Body of pancreas (tissue), 4 donors: ENCODE measurements at places on chromosomes 1 and 21.

GRCh38 chr21:40566486-40566885, 280.5 kb downstream of the DSCAM start:
- DNase-seq = no peak

- DNase-seq = no peak
Observed at GRCh38 chr1:150012611-150013010, 2.1 kb upstream of the OTUD7B start.

DNA sequence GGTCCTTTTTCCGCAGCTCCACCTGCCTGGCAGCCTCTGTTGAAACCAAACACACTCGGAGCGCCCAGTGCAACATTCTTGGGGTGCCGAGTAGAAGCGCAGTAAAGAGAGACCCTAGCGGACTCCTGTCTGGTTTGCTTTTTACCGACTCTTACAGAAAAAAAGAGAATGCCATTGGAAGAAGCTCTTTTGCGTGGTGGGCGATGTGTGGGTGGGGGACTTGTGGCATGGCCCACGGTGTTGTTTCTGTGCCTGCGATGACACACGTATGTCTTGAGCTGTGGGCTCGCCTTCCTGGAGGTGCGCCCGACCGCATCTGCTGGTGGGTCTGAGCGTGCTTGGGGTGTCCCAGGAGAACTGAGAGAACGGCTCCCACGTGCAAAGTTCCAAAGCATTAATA, 7.3 kb upstream of the BARHL2 start:
- no peak for DNase-seq

- DNase-seq = no peak
Observed at GRCh38 chr1:211378844-211379243, 52.2 kb downstream of the TRAF5 start.

DNA sequence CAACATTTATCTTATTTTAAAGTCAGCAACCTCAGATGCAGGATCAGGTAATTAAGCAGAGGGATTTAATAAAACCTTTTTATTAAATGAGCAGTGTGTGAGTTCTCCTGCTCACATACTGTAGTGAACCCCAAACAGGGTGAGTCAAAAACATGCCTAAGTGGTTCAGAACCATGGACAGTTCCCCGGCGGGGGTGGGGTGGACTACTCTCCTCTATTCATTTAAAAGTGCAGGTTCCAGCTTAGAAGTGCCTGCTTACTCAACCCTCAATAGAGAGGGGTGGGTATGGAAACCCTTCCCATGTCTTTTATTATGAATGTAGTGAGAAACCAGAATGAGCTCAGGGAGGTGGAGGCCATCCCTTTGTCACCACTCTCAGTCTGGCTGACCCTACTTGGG, 397.9 kb downstream of the HHAT start:
- peak; percentile 12 for DNase-seq

- no peak for DNase-seq
Observed at GRCh38 chr1:19057182-19057779, 100.8 kb upstream of the IFFO2 start.

DNA sequence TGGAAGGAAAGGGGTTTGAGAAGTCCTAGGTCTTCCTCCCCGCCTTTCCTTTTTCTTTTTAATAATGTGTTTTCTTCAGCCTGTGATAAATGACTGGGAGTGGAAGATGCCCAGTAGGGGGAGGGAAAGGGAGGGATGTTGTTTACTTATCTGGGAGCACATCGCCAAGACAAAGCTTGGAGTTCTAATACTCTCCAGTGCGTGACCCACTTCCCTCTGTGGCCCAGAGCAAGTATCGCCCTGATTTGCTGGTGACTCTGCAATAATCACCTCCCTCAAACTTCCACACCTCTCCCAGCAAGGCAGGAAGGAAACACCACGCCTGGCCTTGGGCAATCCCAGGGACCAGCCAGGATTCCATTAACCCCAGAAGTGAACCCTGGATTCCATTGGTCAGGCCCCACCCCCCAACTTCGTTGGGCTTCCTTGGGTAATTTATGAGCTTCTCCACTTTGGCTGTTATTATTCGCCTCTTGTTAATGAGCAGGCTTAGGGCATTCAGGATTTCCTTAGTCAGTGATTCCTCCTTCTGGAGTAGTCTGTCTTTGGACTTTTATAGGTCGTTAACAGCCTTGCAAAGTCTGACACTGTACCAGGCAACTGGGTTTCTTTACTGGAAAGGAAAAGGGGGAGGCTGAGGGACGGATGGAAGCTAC, 24.3 kb upstream of the GRHL3 start:
- no peak for DNase-seq

DNA sequence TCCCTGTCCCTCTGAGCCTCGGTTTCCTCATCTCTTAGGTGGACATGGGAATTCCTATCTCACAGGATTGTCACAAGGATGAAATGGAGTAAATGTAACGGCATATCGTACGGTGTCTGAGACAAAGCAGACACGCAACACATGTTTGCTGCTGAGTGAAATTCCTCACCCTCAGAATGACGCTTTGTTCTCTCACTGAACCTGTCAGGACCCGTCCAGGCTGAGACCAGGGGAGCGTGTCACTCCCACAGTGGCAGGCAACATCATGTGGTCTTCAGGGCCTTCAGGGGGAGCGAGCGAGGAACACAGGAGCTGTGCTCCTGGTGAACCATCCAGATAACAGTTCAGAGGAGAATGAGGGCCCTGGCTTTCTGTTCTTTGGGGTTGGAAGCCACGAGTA, 74.2 kb downstream of the TOMM20 start:
- no peak for DNase-seq

- no peak for DNase-seq
Observed at GRCh38 chr1:56489695-56490094, 89.7 kb downstream of the PLPP3 start.

DNA sequence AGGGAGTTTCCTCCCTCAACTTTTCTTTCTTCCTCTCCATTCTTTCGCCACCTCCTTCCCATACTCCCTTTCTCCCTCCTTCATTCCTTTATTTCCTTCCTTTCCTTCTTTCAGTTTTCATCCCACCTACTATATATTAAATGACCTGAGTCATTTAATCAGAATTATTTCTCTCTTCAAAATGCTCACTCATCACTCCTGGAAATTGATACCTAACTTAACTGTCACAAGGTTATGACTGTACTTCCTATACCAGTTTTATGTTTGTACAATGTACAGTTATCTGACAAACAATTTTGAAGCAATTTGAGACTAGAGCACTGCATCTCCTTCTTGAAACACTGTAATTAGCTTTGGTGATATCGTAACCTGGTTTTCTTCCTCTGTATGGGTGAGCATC, 41.4 kb downstream of the NEXN start:
- DNase-seq = no peak

- peak; percentile 30 for DNase-seq
Observed at GRCh38 chr1:58979086-58979485, 195.2 kb upstream of the JUN start.

GRCh38 chr1:47469910-47470309, 32.1 kb downstream of the FOXD2 start:
- DNase-seq = no peak

GRCh38 chr1:173527151-173527826, 50.2 kb downstream of the PRDX6 start:
- no peak for DNase-seq
